ENCODE measurements at places on chromosomes 16 and 17.

GRCh38 chr17:52124993-52125392, 33.5 kb downstream of the CA10 start:
- no peak for DNase-seq

GRCh38 chr17:77645072-77646045, 313.1 kb upstream of the TNRC6C start:
- peak; percentile 91 for DNase-seq

GRCh38 chr17:40791787-40792436, 7.8 kb downstream of the KRT28 start:
- no peak for DNase-seq

DNA sequence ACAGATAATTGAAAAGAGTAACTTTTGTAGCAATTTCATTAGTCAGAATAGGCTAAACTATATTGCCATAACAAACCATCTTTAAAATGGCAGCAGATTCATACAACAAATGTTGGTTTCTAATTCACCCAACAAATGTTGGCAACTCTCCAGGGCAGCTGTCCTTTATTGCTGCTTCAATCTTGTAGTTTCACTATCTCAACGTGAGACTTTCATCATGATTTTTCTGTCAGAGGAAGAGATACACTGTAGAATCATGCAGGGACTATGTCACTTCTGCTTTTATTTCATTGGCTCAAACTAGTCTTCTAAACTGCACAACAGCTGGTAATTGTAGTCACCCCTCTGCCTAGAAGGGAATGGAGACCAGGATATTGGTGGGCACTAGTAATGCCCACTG, 174.2 kb downstream of the TANC2 start:
- no peak for DNase-seq

DNA sequence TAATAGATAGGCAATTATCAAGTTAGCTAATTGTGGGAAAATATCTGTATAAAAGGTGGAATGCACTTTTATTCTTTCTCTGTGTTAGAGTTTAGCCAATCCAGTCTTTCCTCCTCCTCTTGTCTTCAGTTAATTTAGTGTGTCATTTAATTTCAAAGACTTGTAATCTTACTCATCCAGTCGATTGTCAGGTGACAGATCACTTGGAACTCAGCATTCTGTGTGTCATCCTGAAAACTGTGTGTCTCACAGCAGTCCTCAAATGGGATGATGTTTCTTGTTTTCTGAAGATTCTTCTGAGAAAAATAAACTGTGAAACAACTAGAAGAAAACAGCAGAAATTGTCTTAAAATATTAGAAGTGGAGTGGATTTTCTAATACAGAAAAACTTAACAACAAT, 290 bp upstream of the KRTAP4-1 start:
- no peak for DNase-seq

DNA sequence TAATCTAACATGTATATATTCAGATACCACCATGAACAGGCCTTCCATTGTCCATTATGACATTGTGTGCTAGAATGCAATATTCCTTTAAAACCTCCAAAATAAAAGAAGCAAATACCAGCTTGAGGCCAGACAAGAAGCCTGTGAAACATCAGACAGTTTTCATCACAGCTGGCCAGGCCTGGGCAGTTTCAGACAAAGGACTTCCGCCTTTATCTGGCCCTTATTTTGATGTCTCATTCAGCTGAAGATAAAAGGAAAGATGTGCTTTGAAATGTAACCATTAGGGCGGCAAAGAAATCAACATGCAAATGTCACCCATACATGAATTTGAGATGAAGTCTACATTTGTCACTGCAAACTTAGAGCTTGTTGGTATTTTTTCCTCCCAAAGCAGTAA, 737.5 kb downstream of the KCNJ2 start:
- DNase-seq: no peak

GRCh38 chr16:52351451-52351850, 195.5 kb downstream of the TOX3 start:
- no peak for DNase-seq

- DNase-seq: no peak
These were observed 37.5 kb upstream of the KCNJ16 start for GRCh38 chr17:70037498-70037897.

GRCh38 chr17:82231312-82231561, 2.4 kb downstream of the SLC16A3 start:
- no peak for DNase-seq

- no peak for DNase-seq
These were observed 31.5 kb upstream of the CDH5 start for GRCh38 chr16:66334853-66335574.

DNA sequence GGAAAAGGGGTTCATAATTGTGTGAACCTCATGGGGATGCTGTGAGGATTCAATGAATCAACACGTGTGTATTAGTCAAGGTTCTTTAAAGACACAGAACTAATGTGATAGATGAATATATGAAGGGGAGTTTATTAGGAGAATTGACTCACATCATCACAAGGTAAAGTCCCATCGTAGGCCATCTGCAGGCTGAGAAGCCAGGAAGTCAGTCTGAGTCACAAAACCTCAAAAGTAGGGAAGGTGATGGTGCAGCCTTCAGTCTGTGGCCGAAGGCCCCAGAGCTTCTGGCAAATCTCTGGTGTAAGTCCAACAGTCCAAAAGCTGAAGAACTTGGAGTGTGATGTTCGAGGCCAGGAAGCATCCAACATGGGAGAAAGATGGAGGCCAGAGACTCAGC, 413.4 kb downstream of the CDH13 start:
- DNase-seq: no peak

DNA sequence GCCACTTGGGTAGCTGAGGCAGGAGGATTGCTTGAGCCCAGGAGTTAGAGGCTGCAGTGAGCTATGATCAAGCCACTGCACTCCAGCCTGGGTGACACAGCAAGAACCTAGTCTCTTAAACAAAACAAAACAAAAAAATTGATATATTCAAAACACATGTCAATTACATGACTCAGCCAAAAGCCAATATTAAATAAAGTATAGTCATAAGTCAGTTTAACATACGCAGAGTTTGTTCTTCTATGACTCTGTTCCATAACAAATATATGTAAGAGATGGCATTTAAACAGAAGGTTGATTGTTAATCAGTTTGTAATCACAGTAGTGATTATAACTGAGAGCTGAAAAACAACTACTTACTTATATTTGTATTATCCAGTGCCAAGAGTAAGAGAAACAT, 106.5 kb downstream of the CDH8 start:
- no peak for DNase-seq

DNA sequence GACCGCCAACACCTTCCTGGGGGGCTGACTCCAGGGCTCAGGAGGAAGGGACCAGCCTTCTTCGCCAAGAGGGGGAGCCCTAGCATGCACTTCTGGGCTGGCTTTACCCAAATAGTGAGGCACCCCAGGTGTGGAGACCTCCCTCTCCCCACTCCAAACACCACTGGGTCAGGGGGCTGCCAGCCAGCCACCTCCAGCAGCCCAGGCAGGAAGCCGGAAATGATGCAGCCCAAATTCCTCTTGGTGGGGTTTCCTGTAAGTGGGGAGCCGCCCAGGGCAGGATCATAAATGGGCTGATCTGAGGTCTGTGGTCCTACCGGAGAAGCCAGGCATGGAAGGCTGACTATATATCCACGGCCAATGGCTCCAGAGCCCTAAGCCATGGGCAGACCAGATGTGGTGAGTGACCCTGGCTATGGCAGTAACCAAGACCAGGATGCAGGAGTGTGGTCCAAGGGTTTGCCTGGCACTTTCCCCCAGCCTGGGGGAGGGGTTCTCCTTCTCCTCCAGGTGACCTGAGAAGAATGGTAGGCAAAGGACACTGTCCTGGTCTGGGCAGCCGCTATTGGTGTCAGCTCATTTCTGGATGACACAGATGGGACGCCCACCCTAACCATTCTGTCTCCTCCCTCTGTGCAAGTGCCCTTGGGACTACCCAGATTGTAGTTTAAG, 4.2 kb downstream of the GIT1 start:
- no peak for DNase-seq

DNA sequence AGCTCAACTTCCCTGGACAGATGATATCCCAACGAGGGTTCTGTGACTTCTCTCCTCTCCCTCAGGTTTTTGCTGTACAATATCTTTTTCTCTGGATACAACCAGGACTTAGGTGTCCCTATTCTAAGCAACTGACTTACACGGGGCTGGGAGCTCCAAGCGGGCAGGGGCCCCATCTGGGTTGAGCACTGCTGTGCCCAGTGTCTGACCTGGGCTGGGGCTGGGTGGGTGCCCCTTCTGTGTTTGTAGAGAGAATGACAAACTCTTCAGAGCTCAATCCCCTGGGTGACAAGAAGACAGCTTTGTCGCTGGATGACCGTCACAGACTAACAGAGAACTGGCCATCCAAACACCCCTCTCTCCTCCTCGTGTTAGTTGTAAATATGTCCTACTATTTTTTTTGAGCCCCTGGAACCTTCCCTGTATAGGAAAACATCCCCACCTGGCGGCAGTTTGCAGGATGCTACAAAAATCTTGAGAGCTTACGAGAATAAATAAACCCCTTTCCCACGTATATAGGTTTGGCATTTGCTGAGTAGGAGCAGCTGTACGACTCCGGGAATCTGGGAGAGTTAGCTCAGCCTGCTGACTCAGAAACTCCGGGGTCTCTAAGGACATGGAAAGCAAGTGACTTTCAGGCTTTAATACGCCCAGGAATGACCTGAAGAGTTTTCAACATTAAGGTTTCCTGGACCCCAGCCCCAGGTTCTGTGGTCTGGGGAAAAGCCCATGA, 23.7 kb upstream of the RCVRN start:
- peak; percentile 78 for DNase-seq

DNA sequence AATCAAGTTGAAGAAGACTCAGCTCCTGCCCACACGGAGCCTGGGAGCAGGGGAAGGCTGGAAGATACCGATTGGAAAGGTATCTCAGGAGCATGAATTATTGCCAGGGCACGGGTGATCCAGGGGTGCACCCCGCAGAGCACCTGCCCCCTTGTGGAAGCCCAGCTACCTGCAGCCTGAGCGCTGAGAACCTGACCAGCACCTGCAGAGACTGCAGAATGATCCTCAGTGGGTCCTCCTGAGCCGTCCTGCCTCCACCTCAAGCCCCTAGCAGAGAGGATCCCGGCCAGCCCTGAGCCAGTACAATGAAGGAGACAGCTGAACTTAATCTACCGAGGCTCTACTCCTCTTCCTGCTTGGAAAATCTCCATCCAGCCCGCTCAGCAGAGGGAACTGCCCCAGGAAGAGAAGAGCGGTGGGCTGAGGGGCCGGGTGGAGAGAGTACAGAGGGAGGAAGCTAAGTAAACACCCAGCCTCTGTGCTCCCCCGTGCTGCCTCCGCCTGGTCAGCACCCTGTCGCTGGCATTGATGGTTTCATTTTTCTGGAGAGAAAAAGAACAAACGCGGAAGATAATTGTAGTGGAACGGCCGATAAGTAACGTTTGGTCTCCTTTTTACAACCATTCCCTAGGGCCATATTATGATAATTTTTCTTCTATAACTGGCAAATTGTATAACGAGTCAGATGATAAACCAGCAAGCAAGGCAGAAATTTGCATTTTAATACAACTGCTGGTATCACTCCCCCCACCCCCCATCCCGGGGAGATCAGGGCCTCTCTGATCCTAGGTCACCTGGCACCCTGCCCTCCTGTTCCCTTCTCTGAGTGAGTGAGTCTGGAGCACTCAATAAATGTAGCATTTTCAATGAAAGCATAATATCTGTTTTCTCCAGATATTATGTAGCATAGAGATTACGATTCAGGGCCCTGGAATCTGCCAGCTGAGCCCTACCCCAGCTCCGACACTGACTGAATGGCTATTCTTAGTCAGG, 204.5 kb upstream of the RPL38 start:
- peak; percentile 92 for DNase-seq

GRCh38 chr17:82400206-82400605, 17.9 kb upstream of the HEXD start:
- no peak for DNase-seq

DNA sequence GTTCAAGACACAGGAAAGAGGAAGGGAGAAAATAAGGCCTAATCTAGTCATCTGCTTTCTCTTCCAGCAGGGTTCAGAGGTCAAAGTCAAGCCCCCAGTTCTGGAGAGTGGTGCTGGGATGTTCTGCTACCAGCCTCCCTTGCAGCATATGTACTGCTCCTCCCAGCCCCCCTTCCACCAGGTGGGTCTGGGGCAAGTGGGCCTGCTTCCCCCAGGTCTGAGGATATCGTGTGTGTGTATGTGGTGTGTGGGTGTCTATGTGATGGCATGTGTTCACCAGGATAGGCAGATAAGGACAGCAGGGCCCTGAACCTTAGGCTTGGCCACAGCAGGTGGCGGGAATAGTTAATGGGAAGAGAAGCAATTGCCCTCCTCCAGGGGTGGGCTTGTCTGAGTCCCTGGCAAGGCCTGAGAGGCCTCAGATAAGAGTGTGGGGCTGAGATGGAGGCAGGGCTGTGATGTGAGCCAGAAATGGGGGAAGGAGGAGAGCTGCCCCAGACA, 21.1 kb downstream of the FOXN1 start:
- no peak for DNase-seq

DNA sequence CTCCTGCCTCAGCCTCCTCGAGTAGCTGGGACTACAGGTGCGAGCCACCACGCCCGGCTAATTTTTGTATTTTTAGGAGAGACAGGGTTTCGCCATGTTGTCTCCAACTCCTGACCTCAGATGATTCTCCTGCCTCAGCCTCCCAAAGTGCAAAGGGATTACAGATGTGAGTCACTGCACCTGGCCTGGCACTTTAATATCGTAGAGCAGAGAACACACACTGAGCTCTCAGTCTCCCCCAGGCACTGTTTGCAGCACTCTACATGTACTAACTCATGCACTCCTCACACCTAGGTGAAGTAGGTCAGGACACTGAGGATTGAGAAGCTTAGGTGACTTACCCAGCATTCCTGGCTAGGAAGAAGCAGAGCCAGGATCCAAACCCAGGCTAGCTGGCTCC, 15.0 kb downstream of the C17orf100 start:
- no peak for DNase-seq

GRCh38 chr17:74443516-74444296, 11.8 kb downstream of the GPRC5C start:
- no peak for DNase-seq

- no peak for DNase-seq
These were observed 17.6 kb downstream of the SPAG9 start for GRCh38 chr17:51103050-51103449.

DNA sequence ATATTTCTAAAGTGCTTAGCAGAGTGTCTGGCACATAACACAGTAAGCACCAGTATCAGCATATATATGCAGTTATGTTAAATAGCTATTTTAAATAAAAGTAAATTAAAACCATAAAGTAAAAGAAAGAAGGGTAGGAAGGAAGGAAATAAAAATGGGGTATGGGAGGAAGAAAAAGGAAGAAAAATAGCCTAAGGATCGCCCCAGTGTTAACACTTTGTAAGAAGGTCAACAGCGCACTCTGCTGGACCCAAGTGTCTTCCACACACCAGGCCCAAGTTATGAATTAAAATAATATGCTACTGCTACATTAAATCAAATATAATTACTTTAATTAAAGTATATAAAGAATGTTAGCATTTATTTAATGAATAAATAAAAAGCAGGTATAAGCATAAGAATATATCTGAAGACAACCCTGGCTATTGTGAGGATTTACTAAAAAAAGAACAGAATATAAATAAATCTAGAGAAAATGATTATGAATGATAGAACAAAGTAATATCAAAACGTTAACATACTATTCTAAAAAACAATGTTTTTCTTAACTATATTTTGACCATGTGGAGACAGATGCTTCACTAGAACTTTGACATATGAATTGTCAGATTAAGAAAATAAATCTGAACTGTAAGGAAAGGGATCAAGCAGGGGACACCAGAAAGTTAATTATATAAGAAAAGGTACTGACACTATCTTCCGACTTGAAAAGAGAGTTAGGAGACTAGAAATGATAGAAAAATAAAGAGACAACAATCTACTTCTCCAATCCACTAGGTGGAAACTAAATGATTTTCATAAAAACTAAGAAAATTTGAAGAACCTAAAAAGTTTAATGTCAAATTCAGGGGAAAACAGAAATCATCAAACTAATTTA, 25.9 kb downstream of the BRIP1 start:
- peak; percentile 58 for DNase-seq
